ENCODE measurements at places on chromosomes 2 and 18.

DNA sequence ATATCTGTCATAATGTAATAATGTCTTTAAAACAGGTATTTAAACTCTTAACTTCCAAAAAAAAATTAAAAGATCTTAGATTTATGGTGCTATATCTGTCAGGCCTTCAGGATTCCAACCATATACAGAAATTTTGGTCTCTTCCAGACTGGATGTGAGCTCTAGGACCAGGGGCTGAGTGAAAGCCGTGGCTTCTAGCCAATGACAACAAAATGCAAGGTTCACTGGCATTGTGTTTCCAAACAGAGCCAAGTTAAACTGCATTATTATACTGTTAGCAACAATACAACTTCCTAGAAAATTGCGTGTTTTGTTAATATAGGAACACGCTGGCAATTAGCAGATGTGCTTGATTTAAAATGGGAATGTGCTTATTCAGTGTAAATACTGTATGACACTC is 809.8 kb upstream of the SOX11 start:
- no peak for DNase-seq

- DNase-seq = no peak
Observed at GRCh38 chr2:148936857-148937450, 61.9 kb downstream of the KIF5C start.

- no peak for DNase-seq
Observed at GRCh38 chr18:59752666-59753065, 55.4 kb upstream of the CCBE1 start.

DNA sequence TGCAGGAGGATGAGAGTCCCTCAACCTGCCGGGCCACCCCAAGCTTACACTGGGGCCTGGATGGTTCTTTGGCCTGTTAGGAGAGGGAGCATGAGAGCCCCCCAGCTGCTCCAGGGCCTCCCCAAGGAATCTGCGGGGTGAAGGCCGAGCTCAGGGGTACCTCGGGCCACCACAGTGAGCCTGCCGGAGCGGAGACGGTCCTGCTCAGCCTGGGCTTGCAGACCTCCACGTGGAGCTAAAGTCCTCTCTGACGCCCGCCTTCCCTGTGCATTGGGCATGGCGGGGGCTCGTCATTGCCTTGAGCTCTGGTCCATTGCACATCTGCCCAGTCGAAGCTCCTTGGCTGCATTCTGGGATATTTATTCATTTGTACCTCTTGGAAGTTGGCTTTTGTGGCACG is 62.7 kb downstream of the ASB1 start:
- no peak for DNase-seq

- no peak for DNase-seq
Observed at GRCh38 chr2:178450524-178450773, 526 bp downstream of the PRKRA start.

DNA sequence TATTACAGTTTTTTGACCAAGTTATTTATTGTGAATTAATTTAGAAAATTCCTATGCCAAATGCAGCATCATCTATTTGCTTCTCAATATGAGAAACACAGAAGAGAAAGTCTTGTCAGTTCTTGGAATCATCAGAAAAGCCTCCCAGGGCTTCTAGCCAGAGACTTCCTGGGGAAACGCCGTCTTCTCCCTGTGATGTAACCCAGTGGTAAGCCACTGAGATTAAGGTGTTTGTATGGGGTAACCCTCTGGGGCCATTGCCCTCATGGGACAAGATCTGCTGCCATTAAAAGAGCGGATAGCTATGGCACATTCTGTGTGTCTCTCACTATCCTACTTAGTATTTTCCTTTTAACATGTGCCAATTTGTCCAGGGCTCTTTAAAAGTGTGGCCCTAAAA is 28.0 kb downstream of the ANKRD29 start:
- DNase-seq = no peak

DNA sequence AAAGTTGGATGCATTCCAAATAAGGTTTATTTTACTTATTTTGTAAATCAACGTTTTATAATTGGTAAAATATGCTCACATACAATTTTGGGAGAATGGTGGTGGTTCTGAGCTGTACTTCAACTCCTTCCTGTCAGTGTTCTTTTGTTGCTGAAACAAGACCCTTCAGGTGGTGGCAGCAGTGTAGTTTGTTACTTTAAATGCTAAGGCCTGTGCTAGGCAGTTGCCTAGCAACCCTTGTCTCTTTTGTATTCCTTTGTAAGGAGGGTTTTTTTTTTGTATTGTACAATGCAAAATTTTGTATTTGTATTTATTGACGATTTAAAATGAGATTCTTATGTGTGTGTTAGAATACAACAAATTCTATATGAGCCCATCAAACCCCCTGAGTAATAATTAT is 166.0 kb upstream of the FAM98A start:
- DNase-seq = no peak

DNA sequence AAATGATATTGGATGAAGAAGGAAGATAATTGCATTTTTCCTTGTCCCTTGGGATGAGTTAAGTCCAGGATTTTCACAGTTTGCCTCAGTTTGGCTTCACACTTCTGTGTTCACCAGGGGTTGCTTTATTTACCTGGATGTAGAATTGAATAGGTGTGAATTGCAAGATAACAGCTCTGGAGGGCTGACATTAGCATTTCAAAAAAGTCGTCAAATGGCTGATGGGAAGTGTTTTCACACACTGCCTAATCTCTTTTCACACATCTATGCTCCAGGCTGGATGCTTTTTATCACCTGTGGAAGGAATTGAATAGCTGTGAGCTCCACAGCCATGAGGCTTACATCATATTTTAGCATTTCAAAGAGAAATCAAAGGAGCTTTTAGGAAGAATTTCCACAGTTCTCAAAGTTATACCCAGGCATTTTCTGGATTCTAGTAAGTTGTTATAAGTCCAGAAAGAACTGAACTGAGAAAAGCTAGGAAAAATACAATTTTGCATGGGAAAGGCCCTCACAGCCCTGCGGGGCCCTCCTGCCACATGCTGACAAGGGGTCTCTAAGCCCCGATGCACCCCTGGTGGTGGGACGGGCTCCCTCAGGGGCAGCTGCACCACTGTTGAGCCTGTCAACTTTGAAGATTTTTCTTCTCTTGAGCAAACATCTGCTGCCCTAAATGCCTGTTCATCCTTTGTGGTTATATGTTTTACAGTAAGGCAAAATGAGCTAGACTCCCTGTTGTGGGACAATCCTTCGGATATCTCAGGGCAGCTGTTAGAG is 43.9 kb downstream of the TEX51 start:
- DNase-seq = no peak

DNA sequence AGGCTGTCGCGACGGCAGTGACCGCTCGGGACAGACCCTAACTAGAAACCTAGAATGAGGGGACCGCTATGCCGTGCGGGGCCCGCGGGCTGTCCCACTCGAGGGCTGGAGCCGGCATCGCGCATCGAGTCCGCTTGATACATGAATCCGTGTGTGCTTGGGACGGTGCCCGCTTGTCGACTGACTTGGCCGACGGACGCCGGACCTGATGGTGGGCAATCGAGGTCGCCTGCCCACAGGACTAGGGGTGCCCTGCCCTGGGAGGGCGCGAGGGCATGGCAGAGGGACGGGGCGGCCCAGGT is 749 bp upstream of the PTMA start:
- peak; percentile 23 for DNase-seq

DNA sequence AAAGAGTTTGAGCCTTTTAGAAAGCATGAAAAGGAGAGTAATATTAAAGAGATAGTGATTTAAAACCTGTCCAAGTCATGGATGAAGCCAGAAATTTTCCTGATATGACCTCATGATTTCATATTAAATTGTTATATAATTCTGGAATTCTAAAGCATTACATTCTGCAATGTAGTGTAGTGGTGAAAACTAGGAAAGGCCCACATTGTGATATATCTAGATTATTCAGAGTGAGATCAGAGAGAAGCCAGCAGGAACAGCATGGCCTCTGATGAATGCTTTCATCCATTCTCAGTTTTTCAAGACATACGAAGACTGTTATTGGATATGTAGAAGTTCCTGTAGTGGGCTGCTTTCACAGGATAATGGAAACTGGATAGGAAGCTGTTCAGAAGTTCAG is 98.8 kb downstream of the LCLAT1 start:
- no peak for DNase-seq

DNA sequence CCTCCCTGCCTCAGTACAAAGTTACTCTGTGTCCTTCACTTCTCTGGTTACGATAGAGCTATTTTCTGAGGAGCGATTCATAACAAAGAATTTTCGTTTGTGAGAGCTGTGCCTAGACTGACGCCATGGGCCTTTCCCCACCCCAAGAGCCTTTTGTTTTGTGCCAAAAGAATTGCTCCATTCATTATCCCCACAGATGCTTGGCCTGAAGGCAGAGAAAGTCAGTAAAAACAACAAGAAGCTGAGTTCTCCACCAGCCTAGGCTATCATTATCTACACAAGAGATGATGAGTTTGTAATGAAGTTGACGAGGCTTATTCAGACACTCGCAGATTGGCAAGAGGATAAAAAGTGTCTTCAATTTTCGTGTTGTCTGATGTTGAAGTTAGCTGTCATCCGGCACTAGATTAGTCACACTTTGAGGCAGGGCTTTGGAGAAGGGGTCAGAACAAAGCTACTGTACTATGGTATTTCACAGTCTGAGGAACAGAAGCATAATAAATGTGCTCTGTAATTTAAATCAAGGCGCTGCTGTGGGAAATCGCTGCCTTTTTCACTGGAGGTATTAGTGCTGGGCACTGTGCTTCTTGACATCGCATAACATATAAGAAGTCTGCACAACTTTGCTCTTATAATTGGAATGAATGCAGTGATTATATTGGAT is 278.4 kb upstream of the FIGN start:
- no peak for DNase-seq

DNA sequence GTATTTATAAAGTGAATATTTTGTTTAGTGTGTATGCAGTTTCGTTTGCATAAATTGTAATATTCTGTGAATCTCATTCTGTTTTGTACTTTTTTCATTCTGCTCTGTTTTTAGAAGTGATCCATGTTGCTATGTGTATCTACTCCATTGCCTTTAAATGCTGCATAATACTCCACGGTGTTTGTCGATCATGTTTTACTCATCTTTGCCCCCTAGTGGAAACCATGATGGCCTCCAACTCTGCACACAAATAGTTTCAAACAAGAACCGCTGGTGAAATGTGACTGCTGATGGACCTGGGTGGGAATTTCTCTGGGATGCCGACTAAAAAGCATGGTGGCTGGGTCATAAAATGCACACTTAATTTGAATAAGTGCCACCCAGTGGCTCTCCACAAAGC is 32.0 kb upstream of the SKOR2 start:
- DNase-seq = no peak

DNA sequence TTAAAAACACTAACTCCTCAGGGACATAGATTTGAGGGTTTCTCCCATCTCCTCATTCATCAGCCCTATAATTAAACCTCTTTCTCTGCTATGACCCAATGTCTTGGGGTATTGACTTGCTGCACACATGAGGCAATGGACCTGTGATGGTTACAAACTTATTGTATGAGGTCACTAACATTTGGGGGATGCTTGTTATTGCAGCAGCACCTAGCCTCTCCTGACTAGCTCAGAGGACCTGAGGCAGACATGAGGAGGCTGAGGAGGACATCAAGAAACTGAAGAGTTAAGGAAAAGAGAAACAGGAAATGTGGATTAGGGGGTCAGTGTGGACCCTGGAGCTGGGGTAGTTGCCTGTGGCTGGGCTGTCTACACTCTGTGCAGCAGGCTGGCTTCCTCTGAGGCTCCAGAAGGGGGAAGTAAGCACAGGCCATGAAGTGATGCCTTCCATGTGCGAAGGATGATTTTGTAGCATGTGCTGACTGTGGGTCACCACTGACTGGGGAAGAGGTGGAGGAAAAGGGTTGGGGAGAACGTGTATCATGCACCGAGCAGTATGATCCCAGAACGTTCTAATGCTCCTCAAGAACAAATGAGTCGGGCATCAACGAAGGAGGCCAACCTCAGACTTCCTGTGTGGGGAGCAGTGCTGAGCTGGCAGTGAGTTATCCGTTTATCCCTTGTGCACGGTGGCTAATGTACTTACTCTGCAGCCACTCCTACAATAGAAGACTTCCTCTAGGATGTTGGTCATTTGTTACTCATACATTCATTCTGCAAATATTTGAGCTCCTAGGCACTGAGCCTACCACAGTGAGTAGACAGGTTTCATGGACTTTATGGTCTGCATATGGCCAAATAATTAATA is 42.1 kb upstream of the RFX8 start:
- DNase-seq = no peak

- no peak for DNase-seq
Observed at GRCh38 chr2:219907011-219907365, 279.6 kb downstream of the SLC4A3 start.

DNA sequence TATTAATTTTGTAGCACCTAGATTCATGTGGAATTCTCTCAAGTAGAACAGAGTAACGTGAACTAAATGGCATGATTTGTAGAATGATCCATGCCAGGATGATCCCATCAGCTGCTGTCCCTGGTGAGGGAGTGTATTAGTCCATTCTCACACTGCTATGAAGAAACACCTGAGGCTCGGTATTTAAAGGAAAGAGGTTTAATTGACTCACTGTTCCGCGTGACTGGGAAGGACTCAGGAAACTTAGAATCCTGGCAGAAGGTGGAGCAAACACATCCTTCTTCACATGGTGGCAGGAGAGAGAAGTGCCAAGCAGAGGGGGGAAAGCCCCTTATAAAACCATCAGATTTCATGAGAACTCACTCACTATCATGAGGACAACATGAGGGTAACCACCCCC is 312.6 kb downstream of the PTPRM start:
- no peak for DNase-seq

GRCh38 chr2:6917071-6917760 is at the start of gene RNF144A:
Gene RNF144A (plus strand): TSS chr2:6917412. CDS start chr2:6996927, 79,515 bp downstream.
- peak; percentile 40 for DNase-seq

GRCh38 chr2:237998530-237998929 is 31.7 kb downstream of the UBE2F start:
- peak; percentile 13 for DNase-seq

DNA sequence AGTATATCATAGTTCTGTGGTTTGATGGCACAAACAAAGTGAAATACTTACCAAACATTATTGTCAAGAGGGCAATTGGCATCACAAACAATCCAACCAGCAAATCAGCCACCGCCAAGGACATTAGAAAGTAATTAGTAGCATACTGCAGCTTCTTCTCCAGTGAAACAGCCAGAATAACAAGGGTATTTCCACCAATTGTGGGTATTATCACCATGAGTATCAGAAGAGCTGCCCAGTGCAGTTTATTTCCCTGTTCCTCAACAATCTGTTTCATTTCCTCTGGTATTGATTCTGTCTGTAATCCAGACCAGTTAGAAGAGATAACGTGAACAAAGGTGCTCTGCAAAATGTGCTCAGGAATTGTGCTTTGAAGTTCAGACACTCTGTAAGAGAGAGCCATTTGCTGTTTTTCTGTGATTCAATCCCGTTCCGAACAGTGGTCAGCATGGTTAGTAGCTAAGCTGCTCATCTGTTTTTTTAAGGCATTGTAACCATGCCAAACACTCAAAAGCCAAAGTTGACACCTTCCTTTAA is 1.4 kb downstream of the HTR2B start:
- no peak for DNase-seq

- DNase-seq = no peak
Observed at GRCh38 chr2:169007356-169007755, 23.8 kb downstream of the ABCB11 start.

DNA sequence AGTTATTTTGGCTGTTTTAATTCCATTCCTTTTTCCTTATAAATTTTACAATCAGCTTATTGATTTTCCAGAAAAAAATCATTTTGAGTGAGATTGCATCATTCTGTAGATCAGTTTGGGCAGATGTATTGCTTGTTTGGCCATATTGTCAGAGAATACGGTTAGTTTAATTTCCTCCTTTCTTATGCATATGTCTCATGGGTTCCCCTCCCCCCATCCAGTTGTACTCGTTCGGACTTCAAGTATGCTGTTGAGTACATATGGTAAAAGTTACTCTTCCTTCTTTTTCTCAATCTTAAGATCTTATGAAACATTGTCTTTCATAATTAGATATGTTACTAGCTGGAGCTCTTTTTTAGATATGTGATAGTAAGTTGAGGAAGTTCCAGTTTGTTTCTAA is 131.2 kb upstream of the TTC27 start:
- DNase-seq = no peak
